ENCODE measurements at places on chromosomes 12 and 14.

DNA sequence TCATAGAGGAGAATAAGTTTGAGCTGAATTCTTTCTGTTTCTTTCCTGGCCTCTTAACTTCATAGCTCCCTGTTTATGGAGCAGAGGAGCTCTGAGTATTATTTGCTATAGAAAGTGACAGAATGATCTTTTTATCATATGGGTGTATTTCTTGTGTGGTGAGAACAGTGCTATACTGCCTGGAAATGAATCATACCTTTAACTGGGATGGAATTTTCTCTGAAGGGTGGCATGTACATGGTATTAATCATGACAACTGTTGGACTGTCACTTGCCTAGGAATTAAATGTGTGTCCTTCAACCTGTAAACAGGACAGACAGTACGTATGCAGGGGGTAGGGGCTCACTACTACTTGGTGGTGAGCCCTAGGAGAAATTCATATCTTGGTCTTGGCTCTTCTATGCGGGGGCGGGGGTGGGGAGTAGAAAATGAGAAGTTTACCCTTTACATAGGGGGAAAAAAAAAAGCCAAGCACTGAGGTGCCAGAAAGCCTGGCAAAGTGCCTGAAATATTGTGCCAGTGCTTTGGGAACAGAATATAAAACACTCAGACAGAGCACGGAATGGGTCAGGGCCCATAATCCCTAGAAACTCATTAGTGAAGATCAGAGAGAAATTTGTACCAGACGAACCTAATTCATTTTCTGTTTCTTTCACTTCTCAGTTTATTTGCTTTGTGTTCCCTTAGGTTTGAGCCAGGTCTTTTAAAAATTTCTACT is 33.8 kb downstream of the ARMH4 start:
- DNase-seq: no peak

- DNase-seq: peak; percentile 71
Observed at GRCh38 chr14:58166005-58166983, 14.3 kb upstream of the ARMH4 start.

- no peak for DNase-seq
Observed at GRCh38 chr12:18470251-18470650, 208.9 kb downstream of the PIK3C2G start.

DNA sequence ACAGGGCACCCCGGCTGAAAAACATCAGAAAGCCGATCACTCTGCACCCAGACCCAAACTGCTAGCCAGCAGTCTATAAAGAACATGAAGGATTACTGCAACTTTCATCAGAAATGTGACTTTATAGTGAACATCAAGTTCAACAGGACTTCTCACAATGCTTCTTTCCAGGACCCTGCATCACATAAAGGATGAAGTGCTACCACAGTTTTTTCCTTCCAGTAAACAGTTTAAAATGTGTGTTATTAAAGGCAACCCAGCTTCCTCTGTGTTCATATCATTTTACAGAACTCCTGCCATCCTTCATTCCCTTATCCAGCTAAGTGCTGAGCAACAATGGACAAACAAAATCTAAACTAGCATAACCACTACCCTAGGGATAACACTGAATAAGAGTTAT is 280.3 kb upstream of the DIO2 start:
- DNase-seq: no peak

DNA sequence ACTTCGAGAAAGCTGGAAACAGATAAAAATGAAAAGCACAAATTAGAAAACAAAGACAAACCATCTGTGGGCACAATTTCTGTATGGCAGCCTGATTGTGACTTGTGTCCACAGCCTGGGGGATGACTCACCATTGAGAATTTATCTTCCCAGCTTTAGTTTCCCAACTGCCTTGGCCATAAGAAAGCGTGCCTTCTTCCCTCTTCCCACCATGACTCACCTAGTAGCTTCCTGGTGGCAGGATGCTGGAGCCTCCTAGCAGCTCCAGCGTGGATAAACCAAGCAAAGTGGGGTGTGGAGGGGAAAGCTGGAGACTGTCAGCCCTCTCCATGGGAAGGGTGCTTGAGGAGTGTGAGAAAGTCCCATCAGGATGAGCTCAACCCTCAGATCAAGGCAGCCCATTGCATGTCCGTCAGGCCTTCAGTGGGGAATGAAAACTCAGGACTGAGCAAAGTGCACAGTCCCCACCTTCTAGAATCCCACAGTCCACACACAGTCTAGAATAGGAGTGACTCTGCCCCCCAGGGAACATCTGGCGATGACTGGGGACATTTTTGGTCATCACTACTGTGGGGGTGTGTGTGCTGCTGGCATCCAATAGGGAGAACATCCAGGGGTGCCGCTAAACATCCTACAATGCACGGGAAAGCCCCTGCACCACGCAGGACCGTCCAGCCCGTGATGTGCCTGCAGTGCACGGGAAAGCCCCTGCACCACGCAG is 22.4 kb upstream of the SERPINA6 start:
- no peak for DNase-seq

DNA sequence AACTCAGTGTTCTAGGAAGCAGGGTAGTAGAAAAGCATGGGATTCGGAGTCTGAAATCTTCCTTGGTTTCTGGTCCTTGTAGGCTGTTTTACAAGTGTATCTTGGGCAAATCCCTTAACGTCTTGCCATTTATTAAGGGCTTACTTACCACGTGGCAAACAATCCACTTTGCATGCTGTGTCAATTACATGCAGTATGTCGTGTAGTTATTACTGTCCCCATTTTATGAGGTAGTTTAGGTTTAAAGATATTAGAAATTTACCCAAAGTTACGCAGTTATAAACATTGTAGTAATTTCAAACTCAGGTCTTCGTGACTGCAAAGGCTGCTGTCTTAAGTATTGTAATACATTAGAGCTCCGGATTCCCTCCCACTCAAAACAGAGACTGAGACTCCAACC is 1.5 kb upstream of the NOVA1 start:
- DNase-seq: no peak
